ENCODE measurements at places on chromosomes 6 and 20.
A peak's percentile ranks its signal among the peaks of the same experiment; 100 is the strongest.

GRCh38 chr20:36613974-36614373, 8.4 kb downstream of the RAB5IF start:
- peak; percentile 73 for DNase-seq

DNA sequence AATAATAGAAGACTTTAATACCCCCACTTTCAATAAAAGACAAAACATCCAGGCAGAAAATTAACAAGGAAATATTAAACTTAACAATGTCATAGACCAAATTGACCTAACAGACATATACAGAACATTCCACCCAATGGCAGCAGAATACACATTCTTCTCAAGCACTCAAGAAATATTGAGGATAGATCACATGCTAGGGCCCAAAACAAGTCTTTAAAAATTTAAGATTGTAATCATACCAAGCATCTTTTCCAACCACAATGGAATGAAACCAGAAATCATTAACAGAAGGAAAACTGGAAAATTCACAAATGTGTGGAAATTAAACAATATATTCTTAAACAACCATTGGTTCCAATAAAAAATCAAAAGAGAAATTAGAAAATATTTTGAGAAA, 161.0 kb downstream of the COL12A1 start:
- no peak for DNase-seq

DNA sequence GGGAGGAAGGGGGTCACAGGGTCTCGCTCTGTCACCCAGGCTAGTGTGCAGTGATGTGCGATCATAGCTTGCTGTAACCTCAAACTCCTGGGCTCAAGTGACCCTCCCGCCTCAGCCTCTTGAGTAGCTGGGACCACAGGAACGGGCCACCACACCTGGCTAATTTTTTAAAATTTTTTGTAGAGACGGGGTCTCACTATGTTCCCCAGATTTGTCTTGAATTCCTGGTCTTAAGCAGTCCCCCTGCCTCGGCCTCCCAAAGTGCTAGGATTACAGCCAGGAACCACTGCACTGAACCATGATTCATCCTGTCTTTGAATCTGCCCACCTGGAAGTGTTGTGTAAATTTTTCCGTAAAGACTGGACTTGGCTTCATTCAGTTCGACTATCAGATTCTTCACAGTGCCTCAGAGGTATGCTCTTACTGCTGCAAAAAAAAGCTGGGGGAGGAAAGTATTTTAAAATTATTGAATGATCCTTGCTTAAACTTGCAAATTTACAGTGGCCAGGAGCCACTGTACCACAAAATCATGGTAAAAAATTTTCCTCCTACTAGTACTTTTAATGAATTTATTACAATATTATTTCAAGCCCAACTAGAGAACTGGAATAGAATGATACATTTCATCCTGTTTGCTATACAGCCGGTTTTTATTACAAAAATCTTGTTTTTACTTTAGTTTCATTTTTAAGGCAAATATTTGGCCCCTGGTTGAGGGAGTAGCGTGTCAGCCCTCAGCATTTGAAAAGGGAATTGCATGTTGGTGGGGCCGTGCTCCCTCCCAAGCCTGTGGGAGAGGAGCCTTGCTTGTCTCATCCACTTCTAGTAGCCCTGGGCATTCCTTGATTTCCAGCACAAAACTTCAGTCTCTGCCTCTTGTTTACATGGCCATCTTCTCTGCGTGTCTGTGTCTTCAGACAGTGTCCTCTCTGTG, 202.5 kb upstream of the SGK1 start:
- no peak for DNase-seq

GRCh38 chr6:100880149-100880852, 828 bp downstream of the ASCC3 start:
- DNase-seq, result no peak

DNA sequence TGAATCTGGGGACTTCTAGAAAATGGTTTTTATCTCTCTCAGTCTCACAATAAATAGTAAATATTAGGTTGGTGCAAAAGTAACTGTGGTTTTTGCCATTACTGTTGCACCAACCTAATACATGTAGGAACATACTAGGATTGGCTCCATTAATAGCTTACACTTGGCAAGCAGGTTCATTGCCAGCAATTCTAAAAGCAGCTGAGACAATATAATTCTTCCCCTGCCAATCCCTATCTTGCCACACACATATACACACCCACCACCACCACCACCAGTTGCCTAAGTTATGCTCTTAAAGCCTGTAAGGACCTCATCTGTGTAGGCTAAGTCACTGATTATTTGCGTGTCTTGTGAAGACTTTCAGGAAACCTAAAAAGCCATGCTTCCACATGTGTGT, 145.1 kb downstream of the KIF16B start:
- DNase-seq, result no peak

DNA sequence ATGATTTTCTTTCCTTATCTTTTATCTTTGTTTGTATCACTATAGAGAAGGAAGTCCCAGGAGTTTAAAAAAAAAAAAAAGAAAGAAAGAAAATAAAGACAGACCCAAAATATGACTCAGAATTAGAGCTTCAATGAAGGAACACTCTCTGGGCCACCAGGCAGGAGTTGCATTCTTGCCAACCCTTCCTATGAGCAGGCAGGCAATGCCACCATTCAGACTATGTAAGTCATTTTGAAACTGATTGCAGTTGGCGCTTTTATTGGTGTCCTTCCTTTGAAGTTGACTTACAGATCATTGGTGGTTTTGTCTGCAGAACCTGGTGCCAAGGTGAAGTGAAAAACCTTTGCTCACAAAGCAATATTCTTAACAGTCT, 50.3 kb downstream of the MYB start:
- no peak for DNase-seq

DNA sequence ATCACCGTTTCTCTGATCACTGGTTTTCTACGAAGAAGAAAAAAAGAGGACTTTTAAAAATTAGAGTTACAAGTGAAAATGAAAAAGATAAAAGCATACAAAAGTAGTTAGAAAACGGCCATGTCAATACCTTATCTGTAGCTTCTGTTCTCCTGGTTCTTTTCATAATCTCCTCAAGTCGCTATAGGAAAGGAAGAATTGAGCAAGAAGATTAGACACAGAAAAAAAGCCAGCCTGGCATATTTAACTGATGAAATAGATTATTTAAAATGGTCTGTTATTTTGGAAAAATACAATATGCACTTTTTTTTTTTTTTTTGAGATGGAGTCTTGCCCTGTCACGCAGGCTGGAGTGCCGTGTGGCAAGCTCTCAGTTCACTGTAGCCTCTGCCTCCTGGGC, 70.2 kb upstream of the BCLAF1 start:
- DNase-seq, result no peak
